Iris pigment epithelial cell (primary cell): ENCODE measurements at places on chromosomes 13 and 19.

DNA sequence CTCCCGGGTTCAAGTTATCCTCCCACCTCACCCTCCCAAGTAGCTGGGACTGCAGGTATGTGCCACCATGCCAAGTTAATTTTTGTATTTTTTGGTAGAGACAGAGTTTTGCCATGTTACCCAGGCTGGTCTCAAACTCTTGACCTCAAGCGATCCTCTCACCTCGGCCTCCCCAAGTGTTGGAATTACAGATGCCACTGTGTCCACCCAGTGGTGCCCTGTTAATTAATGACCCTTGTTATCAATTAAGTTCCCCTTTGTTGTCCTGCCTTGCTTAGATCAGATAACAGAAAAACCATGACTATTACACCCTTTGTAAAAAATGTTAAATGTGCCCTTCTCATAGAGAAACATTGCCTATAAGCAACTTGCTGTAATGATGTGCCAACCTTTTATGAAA is 34.4 kb upstream of the IGFL1 start:
- DNase-seq: no peak

- DNase-seq: no peak
Measured at GRCh38 chr19:47099576-47100050, 14.0 kb downstream of the ZC3H4 start.

DNA sequence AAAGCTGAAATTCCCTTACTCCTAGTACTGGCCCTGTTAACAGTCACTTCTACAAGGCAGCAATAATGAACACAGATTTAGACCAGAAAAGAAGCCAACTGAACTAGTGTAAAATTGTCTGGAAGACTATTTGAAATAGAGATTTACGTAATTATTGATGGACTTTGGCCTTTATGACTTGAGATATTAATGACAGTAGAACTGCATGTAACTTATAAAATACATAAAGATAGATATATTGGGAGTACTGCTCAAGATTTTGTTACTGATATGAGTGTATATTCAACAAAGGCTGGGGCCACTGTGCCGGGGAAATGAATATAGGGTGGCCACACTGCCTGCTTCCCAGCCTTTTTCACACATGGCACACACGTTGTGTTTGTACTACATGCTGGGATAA is 88.8 kb downstream of the STARD13 start:
- DNase-seq: no peak

DNA sequence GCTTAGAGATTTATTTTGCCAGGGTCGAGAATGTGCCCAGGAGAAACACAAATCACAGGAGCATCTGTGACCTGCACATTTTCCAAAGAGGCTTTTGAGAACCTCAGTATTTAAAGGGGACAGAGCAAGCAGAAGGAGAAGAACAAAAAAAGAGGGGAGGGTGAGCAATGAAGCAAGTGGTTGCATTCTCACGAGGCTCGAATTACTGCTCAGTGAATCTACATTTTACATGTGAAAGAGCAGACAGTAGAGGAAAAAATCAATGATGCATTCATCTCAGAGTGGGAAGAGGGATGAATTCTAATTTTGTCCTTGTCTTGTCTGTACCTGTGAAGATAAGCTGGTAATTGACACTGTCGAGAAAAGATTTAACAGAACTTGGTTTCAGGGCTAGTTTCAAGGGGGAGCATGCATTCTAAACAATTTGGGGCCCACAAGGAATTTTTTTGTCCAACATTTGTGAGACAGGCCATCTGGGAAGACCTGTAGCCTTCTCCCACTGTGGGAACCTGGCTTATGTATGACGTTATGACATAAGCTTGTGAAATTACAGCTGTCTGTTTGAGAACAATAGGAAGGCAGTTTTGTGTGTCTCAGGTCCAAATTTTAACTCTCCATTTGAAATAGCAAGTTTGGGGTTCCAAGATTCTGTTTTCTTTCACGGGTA is 855.1 kb downstream of the SLITRK5 start:
- no peak for DNase-seq
